Stimulated activated CD4-positive, alpha-beta T cell treated with anti-CD3 and anti-CD28 coated beads, Interleukin-15, amount 100 ng/mL, for 24 hours (primary cell): ENCODE measurements at places on chromosomes 7 and 10.
A peak's percentile ranks its signal among the peaks of the same experiment; 100 is the strongest.

- DNase-seq, result no peak
These were observed 164.9 kb upstream of the RHOBTB1 start for GRCh38 chr10:61108915-61109314.

- DNase-seq, result no peak
These were observed 82.0 kb downstream of the AFAP1L2 start for GRCh38 chr10:114322344-114322743.

DNA sequence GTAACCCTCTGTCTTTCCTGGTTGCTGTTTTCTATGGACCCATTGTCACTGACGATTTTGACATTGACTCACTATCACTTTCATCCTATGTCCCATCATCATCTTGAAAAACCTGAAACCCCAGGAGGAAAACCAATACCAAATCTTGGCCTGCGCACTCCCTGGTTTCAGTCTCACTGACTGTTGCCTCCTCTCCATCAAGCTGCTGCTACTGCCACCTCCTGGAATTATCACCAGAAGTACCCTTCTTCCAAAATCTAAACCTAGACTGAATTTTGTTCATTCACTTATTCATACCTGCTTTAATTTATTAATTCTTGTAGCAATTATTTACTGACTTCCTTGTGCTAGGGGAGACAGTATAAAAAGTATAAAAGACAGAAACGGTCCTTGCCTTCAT is 44.5 kb upstream of the ACBD5 start:
- DNase-seq, result peak; percentile 49

DNA sequence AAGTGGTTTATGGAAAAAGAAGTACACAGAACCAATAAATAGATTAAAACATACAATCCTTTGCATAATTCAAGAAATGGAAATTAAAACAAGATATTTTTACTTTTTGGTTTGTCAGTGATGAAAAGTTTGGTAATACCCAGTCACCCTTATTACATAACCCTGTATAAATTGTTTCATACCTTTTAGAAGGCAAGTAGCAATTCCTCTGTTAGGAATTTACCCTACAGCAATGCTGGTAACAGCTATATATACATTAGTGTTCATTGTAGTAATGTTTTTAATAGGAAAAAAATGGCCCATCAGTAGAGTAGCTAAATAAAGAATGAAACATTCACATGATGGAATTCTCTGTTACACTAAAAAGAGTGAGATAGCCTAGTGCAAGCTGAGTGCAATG is 42.7 kb downstream of the PTPN12 start:
- DNase-seq, result no peak

- DNase-seq, result no peak
These were observed 604 bp upstream of the SHTN1 start for GRCh38 chr10:117005527-117006055.

- DNase-seq, result no peak
These were observed 181.6 kb upstream of the NFE2L3 start for GRCh38 chr7:25970356-25970755.

GRCh38 chr7:15308821-15309220 is 253.0 kb downstream of the AGMO start:
- no peak for DNase-seq

GRCh38 chr7:141156407-141156806 is 82.5 kb downstream of the TMEM178B start:
- DNase-seq, result no peak

DNA sequence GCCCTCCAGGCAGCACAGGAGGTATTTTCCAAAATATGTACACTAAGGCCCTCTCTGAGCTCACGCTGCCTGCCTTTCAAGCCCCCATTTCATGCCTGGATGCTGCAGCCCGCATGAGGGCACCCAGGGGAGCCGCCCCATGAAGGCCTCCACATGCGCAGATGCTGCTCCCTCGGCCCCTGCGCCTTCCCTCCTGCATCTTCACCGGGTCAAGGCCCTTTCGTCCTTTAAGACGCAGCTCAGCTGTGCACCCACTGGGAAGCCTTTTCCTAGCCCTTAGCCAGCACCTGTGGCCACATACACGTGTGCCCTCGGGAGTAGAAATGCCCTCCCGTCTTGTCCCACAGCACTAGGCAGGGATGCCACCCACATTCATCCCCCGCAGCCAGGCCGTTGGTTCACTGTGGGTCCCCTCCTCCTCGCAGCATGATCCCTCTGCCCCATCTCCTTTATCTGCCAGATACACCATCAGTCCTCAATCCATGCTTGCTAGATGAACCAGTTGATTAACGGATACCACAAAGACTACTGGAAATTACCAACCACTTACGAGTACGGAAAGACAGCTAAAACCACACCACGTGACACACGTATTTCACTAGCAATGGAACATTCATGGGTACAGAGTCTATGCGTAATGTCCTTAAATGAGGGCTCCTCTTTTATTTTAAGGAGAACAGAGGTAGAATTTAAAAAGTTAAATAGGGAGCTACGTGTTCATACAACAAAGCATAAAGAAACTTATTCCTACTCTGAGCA is 278.0 kb downstream of the TNS3 start:
- DNase-seq, result no peak

- DNase-seq, result no peak
These were observed 228.8 kb downstream of the DKK1 start for GRCh38 chr10:52542906-52543305.
